Hypothalamus (tissue), 51 donors: ENCODE measurements at places on chromosomes 4 and X.

- DNase-seq = no peak
Observed at GRCh38 chrX:136694431-136695087, 46.6 kb downstream of the CD40LG start.

DNA sequence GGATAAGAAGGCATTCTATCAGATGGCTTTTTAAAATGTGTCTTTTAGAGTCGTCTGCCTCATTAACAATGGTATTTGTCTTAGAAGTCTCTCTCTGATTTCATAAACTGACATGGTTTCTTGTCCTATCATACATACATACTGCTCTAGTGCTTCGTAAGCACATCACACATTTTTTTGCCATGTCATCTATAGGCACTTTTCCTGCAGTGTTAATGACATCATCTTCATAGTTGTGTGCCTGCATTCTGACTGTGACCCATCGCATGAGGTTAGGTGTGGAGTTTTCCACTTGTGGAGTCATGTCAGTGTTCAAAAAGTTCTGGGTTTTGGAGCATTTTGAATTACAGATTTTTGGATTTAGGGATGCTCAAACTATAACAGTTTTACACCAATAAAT lies 361.6 kb upstream of the SPOCK3 start:
- DNase-seq = no peak

- DNase-seq = no peak
Observed at GRCh38 chr4:165844161-165844560, 28.9 kb upstream of the TLL1 start.

DNA sequence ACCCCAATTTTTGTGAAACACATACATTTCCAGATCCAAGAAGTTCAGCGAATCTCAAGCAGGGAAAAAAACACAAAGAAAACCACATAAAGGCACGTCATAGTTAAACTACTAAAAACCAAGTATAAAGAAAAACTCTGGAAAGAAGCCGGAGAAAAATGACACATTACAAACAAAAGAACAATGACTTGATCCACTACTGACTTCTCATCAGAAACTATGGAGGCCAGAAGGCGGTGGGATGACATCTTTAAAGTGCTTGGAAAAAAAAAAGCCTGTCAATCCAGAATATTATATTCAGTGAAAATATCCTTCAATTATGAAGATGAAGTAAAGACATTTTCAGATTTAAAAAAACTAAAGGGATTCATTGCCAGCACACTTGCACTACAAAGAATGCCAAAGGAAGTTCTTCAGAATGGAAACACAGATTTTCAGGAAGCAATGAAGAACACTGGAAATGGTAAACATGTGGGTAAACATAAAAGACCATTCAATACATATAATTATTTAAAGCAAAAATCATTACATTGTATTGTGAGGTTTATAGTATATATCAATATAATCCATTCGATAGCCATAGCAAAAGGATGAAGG lies 32.6 kb upstream of the PPP2R2C start:
- no peak for DNase-seq

- no peak for DNase-seq
Observed at GRCh38 chrX:125736008-125736729, 416.5 kb downstream of the TEX13C start.

DNA sequence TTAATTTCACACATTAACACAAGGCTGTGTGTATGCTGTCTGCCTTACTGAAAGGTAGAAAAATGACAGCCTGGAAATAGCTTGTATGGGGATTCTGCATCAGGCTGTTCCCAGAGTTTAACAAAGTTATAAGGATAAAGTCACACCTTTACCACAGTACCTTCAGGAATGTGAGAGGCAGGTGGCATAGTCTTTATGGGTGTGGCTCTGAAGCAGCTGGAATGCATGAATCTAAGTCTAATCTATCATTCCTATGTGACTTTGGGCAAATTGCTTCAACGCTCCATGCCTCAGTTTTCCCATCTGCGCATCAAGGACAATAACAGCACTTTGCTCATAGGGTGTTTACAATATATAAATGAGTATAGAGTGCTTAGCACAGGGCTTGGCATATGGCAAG lies 84.2 kb upstream of the EGFL6 start:
- DNase-seq = no peak

DNA sequence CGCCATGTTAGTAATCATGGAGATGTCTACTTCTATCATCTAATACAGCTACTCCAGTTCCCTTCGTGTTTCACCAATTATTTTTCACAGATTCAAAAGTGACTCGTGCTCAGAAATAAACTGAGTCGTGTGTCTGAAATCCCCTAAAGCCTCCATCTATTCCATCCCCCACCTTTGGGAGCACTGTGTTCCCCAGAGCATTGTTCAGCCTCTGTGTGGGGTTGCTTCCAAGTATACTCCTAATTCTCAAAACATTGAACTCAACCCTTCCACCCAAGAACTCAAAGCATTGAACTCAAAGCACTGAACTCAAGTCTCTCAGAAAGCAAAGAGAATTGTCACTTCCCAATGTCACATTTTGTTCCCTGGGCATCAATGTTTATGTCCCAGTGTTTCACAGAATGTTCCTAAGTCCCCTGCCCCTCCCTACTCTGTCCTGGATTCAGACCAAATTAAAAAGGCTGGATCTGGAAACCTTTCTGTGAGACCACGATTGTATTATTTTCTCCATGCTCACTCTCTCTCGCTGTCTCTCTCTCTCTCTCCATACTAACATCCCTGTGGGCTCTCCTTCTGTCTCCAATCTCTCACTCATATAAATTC lies 138.5 kb upstream of the QRFPR start:
- no peak for DNase-seq

GRCh38 chr4:60155088-60155487 lies 1045.0 kb upstream of the ADGRL3 start:
- DNase-seq = no peak

DNA sequence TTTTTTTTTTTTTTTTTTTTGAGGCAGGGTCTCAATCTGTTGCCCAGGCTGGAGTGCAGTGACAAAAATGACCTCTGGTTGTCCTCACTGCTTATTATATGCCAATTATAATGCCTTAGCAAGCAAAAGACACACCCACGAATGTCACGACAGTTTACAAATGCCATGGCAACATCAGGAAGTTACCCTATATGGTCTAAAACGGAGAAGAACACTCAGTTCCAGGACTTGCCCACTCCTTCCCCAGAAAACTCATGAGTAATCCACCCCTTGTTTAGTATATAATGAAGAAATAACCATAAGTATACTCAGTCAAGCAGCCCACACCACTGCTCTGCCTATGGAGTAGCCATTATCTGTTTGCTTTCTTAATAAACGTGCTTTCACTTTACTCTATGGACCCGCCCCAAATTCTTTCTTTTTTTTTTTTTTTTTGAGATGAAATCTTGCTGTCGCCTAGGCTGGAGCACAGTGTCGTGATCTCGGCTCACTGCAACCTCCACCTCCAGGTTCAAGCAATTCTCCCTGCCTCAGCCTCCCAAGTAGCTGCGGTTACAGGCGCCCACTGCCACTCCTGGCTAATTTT lies 106.2 kb downstream of the SMIM20 start:
- no peak for DNase-seq

DNA sequence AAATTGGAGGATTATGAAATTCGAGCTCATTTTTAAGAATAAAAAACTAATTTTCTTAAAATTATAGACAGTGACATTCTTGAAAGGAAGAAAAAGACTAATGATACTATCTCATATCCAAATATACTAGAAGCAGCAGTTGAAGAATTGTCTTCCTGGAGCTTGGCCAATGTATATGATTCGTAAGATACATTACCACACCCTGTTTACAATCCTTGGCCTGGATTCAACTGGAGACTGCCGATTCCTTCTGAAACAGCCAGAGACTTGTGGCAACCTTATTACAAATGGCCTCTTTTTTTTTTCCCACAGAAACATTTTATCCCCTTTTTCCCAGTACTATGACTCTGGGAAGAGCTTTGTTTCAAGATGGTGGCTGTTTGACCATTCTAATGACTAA lies 571.2 kb upstream of the FAT1 start:
- no peak for DNase-seq

- DNase-seq = no peak
Observed at GRCh38 chrX:74800062-74800461, 125.2 kb downstream of the NEXMIF start.

GRCh38 chr4:166174717-166175490 lies 301.9 kb downstream of the TLL1 start:
- DNase-seq = no peak

- DNase-seq = no peak
Observed at GRCh38 chr4:71338846-71339593, at the start of gene SLC4A4. SLC4A4 (plus strand) TSS chr4:71339020.

DNA sequence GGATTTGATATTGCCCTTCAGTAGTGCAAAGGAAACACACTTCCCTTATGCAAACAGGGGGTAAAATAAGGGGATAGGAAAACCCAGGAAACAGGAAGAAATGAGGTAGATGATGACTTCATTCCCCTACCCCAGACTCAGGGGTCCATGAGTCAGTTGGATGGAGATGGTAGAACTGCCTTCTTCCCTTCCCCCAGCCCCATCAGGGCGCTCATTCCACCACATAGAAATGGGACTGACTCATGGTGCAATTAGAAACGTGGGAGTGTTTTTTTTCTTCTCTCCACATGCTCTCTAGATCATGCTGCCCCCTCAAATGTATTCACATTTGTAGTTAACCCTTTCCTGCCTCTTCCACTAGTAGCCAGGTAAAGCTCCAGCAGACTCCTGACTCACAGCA lies 23.1 kb upstream of the ARMCX2 start:
- no peak for DNase-seq

- no peak for DNase-seq
Observed at GRCh38 chr4:67087897-67088296, 457.4 kb downstream of the CENPC start.

DNA sequence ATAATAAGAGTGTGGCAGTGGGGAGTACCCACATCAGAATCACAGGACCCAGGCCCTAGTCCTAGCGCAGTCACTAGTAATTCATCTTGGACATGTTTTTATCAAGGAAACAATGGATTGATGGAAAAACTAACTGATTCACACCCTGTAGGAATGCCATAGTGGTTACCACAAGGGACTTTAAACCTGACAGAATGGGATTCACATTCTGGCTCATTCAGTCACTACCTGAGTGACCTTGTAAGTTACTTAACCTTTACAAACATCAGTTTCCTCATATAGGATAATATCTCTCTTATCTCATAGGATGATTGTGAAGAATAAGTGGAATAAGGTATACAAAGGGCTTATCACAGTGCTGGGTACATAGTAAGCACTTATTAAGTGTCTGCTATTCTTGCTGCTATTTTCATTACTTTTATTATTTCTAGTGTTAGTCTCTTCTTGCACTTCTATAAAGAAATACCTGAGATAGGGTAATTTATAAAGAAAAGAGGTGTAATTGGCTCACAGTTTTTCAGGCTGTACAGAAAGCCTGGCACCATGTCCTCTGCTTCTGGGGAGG lies 247.5 kb upstream of the KLF3 start:
- no peak for DNase-seq

GRCh38 chrX:120305531-120306141 lies 5.6 kb downstream of the TMEM255A start:
- DNase-seq = no peak

DNA sequence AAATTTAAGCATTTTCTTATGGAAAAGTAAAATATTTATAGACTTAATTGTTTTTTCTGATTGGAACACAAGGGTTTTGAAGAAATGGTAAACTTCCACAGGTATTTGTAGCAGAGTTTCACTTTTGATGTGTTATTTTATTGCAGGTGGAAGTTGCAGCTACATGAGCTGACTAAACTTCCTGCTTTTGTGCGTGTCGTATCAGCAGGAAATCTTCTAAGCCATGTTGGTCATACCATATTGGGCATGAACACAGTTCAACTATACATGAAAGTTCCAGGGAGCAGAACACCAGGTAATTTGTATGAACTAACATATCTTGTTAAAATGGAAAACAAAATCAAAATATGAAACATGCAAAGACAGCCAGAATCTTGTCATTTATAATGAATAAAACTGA lies 117.4 kb downstream of the DIPK2B start:
- no peak for DNase-seq
